ENCODE measurements at places on chromosomes 1 and 21.

- no peak for DNase-seq
Measured at GRCh38 chr1:35876988-35877387, 6.0 kb upstream of the AGO1 start.

DNA sequence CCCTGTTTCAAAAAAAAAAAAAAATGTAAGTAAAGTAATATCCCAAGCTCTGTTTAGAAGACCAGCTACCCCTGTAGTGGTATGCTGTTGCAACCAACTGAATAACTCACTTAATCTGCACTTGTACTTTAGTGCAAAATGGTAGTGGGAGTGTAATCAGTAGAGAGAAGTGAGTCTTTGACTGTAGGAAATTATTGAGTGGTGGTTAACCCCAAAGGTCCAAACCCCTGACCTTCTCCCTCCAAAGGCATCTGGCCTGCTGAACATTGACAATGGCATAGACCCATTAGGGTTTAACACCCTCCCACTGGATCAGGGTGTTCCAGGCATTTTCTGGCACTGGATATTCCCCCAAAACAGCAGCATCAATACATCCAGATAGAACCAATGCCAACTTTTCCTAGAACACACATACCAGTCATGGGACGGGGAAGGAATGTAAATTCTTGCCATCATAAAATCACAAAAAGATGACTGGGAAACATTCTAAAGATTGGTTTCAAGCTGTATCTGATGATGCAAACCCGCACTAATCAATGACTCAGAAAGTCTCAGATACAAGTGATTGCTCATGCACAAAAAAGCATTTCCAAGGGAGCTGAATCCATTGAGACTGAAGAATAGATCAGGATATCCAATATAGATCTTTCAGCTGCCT lies 110.3 kb downstream of the MRPL39 start:
- no peak for DNase-seq

GRCh38 chr1:114003431-114003830 lies 24.2 kb downstream of the OLFML3 start:
- DNase-seq = no peak

GRCh38 chr1:210294999-210295745 lies 33.5 kb upstream of the HHAT start:
- no peak for DNase-seq

DNA sequence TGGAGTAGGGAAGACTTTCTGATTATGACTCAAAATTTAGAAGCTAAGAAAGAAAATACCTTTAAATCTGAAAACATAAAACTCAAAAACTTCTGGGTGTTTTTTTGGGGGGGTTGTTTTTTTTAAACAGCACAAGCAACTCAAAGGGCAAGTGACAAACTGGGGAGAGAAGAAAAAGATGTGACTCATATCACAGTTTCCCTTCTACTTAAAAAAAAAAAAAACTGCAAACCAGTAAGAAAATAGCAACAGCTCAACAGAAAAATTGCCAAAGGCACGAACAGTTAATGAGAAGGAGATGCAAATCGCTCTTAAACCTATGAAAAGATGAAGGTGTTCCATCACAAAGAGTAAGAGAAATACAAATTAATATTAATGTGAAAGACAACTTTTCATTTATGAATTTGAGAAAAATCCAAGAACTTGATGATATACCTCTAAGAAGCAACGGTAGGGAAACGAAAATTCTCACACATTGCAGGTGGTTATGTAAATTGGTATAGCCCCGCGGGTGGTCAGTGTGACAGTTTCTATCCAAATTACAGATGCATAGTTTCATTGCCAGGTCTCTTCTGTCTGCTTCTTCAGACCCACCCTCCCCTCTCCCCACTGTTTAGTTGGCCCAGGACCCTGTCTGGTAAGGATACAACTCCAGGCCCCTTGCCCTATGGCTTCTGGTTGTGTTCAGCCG lies 9.0 kb downstream of the IFNAR2 start:
- no peak for DNase-seq

DNA sequence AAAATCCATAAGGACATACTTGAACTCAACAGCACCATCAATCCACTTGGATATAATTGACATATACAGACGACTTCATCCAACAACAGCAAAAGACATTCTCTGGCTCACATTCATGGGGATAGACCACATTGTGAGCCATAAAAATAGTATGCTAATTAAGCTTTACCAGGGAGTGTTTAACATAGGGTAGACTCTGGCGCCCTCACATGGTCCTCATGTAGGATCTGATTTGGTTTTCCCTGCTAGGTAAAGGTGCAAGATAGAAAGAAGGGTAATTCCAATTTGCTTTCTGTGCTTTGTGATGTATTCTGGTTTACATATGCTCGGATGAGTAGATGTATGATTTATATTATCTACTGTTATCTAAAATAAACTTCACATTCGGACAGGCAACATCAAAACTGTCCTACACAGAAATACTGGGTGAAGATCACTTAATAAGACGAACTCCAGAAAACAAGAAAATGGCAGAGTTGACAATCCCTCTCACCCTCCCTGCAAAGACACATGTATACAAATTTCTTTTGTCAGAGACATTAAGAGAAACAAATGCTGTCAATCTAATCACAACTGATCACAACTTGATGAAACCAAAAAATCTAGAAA lies 27.7 kb downstream of the CR1L start:
- DNase-seq = no peak

DNA sequence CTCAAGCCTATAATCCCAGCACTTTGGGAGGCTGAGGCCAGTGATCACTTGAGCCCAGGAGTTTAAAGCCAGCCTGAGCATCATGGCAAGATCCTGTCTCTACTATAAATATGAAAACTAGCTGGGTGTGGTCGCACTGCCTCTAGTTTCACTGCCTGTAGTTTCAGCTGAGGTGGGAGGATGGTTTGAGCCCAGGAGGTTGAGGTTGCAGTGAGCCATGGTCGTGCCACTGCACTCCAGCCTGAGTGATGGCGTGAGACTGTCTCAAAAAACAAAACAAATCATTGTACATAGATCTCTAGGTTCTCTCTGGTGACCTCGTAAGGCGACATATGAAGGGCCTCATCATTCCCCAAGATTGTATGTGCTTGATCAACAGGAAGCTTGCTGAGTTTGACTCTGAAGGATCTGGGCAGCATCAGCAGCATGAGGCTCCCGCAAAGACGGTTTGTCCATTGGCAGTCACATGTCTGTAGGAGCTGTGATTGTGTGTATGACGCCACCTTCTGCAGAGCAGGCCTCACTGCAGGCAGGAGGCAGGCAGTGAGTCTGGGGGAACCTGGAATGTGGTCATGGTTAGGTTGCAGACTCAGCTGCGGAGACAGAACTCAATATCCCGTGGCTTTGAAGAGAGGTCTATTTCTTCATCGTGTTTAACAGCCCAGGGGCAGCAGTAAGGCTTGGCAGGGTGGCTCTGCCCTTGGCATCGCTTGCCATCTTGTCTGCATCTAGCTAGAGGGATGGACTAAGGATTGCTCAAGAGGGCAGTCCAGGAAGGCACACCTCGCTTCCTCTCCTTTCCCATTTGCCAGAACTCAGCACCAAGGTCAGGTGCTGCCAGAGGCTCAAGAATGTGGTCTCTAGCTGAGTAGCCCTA lies 14.0 kb downstream of the ATP5PO start:
- no peak for DNase-seq

DNA sequence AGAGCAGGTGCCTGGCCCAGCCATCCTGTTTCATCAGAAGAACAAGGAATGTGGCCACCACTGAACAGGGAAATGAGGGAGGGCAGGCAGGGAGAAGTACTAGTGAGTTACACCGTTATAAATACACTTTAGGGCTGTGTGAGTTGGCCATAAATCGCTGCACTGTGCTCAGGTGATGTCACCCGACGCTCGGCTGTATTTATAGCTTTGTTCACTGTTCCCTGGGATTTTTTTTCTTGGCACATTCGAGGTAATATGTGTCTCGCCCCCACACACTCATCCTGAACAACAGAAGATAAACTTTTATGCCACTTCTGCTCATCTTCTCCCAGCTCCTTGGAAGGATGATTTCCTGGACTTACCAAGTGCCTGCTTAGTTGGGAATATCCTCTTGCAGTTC lies 9.0 kb upstream of the KIRREL1 start:
- no peak for DNase-seq

GRCh38 chr1:93611668-93612067 lies 70.0 kb downstream of the BCAR3 start:
- no peak for DNase-seq

DNA sequence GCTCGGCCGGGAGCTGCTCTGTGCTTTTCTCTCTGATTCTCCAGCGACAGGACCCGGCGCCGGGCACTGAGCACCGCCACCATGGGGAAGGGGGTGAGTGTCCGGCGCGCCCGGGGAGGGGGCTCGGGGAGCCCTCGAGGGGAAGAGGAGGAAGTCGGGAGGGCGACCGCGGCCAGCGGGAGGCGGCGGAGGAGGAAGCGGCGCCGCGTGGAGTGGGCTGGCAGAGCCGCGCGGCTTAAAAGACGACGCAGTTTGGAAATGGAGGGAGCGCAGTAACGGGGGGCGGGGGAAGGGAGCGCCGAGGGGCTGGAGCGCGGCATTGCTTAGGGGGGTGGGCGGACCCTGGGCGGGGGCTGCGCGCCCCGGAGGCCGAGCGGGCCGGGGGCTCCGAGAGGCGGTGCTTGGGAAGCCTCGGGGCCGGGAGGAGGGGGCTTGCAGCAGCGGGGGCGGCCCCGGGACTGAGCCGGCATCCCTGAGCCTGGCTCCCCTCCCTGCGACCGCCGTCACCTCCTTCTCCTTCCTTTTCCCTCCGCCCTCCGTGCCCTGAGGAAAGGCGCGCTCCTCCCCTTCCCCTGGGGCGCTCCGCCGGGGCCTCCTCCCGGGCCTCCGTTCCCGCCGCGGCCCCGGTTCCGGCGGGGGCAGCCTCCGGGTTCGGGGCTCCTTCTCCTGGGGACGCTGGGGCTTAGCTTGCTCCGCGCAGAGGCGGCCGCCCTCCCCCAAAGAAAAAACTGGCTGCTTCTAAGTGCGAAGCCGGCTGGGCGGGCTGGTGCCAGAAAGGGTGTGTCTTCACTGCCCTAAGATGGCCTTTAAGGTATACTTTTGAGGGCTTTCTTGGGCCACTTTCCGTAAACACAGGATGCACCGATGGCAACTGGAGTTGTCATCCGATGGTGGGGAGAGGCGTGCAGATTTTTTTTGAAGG lies 648 bp downstream of the ATP1A1 start:
- peak; percentile 81 for DNase-seq

- no peak for DNase-seq
Measured at GRCh38 chr1:229116114-229116513, 154.8 kb upstream of the RAB4A start.

DNA sequence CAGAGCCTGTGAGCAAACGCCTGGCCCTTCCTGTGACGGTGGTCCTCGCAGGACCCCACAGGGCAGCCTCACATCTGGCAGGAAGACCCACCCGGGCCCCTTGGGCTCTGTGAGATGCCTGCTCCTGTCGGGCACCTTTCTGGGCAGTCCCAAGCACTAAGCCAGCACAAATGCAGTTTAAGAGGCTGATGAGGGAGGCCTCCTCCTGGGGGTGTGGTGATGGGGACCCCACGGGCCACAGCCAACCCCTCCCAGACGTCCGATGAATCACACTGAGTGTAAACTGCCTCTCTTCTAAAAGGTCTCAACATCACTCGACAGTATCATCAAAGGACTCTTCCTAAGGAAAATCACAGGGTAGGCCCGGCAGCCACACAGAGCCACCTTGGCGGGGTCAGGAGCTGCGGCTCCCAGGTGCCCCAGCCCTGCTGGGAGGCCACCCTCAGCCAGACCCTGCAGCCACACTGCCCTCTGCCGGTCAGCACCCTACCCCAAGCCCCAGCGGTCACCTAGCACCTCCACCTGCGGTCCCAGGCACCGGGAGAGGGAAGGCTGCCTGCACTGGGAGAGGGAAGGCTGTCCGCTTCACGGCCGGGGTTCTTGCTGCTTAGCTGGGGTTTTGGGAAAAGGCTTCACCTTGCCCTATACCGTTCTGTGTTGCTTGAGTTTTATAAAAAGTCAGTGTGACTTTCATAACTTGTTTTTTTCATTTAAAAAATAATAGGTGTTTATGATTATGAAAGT lies 3.9 kb upstream of the PRKCZ start:
- peak; percentile 92 for DNase-seq

GRCh38 chr1:221643404-221644144 lies 98.3 kb downstream of the DUSP10 start:
- no peak for DNase-seq

DNA sequence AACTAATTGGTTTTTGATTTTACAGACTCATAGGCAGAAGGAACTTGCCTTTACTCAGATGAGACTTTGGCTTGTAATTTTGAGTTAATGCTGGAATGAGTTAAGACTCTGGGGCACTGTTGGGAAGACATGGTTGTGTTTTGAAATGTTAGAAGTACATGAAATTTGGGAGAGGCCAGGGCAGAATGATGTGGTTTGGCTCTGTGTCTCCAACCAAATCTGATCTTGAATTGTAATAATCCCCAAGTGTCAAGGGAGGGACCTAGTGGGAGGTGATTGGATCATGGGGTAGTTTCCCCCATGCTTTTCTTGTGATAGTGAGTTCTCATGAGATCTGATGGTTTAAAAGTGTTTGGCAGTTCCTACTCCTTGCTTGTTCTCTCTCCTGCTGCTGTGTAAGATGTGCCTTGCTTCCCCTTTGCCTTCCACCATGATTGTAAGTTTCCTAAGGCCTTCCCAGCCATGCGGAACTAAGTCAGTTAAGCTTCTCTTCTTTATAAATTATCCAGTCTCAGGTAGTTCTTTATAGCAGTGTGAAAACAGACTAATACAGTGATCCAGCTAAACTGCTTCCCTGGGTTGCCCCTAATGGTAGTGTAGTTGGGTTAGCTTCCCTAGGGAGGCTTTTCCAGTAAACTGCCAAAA lies 10.2 kb downstream of the CPT2 start:
- DNase-seq = no peak
